ENCODE measurements at places on chromosomes 6 and 20.
A peak's percentile ranks its signal among the peaks of the same experiment; 100 is the strongest.

- DNase-seq: no peak
Observed at GRCh38 chr20:9424551-9424950, 89.8 kb upstream of the LAMP5 start.

GRCh38 chr6:101595276-101595675, 201.8 kb downstream of the GRIK2 start:
- DNase-seq: no peak

DNA sequence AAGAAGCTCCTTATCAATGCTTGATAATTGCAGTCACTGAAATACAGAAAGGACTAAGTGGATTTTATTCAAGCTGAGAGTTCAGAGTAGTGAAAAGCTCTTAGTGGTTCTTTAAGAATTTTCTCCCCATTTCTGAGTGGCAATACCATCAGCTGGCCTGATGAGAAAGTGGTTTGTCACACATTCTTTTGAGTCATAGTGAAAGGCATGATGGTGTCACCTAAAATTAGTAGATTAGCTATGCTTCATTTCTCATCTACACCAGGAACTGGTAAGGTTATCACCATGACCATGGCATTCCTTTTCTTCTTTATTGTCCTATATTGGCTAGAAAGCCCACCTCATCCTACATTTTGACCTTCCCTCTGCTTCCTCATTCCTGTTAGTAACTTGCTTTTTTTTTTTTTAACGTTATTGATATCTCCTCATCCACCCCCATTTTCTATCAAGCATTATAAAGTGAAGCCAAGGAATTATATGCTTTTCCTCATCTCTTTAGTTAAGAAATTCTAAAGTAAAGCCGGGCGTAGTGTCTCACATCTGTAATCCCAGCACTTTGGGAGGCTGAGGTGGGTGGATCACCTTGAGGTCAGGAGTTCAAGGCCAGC, 67.4 kb upstream of the LOC128125822 start:
- DNase-seq: no peak

DNA sequence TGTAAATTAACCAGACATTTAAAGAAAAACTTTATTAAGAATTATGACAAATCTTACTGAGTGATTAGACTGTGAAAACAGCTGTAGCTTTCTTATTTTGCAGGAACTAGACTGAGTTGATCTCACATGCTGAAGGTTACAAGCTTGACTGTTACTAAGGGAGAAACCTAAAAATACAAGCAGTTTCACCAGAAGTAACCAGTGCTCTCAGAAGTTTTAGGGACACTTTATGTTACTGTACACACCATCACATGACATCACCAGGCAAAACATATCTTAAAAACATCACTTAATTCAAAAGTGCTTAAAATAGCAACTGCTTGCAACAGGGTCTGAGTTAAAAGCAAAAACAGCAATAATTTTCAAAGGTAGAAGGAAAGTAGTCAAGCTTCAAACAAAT, 5.4 kb downstream of the FBXO30 start:
- no peak for DNase-seq

- no peak for DNase-seq
Observed at GRCh38 chr6:135434095-135434494, 63.4 kb downstream of the AHI1 start.

GRCh38 chr20:9495701-9496100, 18.7 kb upstream of the LAMP5 start:
- DNase-seq: no peak

- no peak for DNase-seq
Observed at GRCh38 chr6:45386501-45386900, 8.8 kb upstream of the SUPT3H start.

DNA sequence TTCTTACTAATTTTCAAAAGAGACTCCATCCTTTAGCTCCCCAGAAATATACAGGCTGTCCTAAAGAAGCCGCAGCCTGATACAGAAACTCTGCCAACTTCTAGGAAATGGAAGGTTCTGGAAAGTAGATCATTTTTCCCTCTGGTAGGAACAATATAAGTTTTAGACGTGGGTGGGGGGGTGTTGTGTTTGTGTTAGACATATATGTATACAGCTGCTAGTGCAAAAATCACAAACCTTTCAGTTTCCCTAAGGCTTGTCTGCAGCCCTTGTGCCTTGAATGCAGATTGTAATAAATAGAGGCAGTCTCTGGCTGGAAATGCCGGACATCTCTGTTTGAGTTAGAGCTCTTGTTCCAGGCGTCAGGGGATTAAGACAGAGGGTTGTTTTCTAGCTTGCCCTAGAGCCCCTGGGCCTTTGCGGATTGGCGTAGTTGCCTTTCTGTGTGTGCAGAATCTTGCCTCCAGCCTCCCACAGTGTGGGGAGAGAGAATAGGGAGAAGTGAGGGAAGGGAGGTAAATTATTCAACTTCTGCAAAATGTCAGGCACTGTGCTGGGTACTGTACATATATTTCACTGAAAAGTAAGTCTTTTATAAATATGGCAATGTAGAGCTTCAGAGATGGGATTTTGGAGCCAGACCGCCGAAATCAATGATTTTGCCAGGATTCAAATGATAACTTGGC, 269.7 kb downstream of the PRL start:
- no peak for DNase-seq

DNA sequence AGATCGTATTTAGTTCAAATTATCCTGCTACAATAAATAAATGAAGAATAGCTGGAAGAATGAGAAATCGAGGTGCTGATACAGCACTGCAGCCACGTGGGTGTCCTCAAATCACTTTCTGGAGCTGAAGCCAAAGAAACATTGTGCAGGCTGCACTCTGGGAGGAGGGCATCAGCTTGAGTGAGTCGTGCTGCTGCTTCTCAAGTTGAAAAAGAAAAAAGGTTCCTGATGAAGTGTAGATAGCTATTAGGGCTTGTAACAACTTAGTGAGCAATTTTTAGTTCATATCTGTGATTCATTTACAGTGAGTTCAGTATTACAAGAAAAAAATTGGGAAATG, 40.5 kb downstream of the DSE start:
- no peak for DNase-seq

DNA sequence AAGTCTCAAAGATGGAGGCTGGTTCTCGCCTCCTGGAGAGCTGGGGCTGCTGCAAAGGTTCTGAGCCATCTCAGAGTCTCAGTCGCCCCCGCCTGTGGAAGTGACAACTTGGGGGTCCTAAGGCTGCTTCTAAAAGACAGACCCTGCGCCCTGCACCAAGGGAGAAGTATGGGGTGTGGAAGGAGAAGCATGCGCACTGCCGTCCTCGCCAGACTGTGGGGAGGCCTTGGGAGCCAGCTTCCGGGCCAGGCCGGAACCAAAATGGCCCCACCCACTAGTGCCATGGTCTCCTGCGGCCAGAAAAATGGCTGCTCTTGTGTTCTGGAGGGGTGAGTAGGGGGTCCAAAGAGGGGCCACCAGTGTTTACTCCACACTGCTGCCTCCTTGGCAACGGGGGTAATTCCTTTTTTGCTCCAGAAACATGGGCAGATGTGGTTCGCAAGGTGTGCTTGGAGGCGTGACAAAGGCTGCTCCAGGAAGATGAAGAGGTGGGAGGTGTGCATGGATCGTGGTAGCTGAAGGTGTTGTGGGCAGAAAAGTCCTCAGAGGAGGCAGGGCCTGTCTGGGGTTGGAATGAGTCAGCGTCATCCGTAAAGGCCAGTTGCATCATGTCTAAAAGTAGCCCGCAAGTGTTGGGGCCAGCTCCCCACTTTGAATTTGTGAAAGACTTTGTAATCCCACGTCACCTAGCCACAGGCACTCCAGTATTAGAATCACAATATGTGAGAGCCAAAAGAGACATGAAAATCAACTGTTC, 329.8 kb upstream of the SOX4 start:
- no peak for DNase-seq

GRCh38 chr20:43977252-43977651, 62.6 kb downstream of the TOX2 start:
- DNase-seq: no peak

DNA sequence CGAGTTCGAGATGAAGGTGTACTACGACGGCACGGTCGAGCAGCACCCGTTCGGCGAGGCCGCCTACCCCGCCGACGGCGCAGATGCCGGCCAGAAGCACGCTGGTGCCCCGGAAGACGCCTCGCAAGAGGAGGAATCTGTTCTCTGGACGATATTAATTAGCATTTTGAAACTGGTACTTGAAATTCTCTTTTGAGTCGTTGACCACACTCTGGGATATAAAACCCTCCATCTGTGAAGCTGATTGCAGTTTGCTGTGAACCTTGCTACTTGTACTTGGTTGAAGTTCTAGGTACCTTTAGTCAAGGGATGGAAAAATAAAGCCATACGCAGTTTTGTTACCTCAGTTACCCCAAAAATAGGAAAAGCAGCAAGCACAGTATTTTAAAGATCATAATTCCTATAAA, 917 bp downstream of the C6orf120 start:
- DNase-seq: no peak

DNA sequence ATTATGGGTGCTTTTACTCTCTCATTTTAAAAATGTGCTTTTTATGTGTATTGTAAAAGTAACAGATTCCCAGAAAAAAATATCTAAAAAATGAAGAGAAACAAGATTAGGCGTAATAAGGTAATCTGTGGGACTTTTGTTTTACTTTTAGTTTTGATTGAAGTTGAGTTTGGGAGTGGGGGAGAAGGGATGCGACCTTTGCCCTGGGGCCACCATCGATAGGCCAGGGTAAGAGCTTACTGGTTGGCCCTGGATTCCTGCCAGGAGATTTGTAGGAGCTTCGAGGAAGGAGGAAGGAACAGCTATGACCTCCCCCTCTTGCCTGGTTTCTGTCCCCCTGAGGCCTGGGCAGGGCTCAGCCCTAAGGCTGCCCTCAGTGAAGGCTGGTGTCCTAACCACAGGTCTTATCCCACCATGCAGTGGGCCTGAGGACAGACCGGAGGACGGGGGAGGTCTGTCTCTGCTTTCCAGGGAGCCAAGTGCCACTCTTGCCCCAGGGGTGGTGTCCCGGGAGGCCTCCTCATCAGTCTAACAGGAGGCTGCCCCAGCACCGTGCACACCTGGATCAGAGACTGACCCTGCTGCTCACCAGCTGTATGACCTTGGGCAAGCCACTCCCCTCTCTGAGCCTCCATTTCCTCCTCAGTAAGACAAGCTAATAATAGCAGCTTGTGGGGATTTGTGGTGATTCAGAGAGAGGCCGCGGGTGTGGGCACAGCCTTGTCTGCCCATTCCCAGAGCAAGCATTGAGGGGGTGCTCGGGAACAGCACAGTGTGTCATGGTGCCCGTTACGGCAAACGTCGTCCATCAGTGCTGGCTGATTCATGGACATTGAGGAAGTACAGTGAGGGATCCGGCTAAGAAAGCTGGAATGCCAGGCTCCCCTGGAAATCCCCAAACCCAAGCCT, 21.2 kb downstream of the TGM2 start:
- DNase-seq: no peak

DNA sequence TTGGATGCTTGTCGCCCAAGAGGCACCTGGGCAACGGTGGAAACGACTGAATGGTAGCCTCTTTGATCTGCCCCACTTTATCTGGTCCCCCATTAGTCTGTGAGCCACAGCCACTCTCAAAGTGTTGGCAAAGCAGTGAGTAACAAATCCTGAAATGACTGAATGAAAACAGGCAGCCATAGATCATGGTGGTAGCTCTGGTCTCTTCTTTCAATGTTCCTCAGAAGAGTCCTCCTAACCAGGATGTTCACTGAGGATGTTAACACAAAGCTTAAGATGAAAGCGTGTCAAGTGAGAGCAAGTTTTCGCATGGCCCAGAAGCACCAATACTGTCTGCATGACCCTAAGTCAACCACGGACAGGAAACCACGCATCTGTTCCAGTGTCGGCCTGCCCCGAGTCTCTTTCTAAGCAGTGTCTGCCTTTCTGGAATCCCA, 107.3 kb downstream of the IRF4 start:
- peak; percentile 83 for DNase-seq

- DNase-seq: no peak
Observed at GRCh38 chr6:74256381-74256780, 560.4 kb downstream of the CD109 start.

DNA sequence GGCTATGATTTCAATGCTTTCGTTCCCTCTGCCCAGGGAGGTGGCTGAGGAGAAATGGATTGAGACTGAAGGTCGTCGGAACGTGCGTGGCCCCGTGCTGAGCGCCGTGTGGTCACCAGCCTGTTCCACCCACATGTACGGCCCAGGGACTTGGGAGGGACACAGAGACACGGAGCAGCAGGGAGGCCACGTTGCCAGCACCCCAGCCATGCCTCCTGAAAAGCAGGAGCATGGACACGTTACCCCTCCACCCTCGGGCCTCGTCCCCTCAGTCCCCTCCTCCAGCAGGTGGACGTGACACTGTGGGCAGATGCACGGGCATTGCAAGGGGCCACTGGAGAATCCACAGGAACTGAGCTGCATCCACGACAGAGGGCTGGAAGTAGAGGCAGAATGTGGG, 133.1 kb upstream of the CST7 start:
- DNase-seq: no peak

DNA sequence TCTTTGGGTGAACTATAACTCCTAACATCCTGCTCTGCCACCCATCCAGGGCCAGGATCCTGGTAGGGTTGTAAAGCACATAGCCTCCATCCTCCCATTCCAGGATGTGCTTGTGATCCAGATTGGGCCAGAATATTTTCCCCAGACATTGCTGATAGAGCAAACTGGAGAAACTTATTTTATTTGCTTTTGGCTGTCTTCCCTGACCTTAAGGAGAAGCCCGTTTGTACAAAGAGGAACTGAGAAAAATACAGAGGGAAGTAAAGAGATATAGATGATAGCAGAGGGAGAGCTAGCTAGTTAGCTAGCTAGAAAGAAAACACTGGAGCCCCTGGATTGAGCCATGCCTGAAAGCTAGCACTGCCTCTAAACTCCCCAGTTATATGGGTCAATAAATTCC, 9.0 kb upstream of the HDAC2 start:
- DNase-seq: no peak

GRCh38 chr6:106098383-106099234, 12.5 kb downstream of the PRDM1 start:
- DNase-seq: peak; percentile 85

- DNase-seq: no peak
Observed at GRCh38 chr6:83514466-83514865, 2.1 kb downstream of the PRSS35 start.

DNA sequence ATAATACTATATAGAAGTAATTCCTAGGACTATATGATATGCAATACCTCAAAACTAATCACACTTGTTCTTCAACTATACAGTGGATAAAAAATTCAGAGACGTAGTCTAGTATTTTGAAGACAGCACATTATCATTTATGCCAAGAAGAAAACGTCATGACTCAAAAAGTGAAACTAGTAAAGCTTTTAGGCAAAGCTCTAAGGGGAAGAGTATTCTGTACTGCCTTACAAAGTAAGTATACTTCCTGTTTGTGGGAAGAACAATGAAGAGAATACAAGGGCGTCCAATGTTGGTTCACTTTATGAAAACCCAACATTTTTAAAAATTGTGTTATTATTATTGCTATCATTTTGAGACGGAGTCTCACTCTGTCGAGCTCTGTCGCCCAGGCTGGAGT, 27.9 kb downstream of the LOC128125822 start:
- no peak for DNase-seq
